ENCODE measurements at places on chromosomes 3 and 15. TPM values are rescaled to one million over a fixed set of nuclear protein-coding genes. Genes with fewer than 3 reads are reported as not detected.

DNA sequence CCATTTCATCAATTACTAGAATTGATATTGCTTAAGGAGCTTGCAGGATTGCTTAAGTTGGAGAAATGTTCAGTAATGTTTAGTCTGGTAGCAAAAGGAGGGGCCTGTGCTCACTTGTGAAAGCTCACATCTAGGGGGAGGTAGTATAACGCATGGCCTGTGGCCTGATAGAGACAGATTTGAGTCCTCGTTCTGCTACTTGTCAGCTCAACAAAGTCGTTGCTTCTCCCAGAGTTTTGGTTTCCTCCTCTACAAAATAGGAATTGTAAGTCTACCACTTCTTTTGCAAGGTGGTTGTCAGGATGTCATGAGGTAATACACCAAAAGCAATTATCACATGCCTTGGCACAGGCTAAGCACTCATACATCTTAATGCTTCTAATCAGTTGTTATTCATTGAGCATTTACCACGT is 1.3 kb downstream of the ST3GAL6 start:
- H3K27ac ChIP-seq = no peak overlapping the region
- no peak for DNase-seq
- no peaks in the 10 kb centered on the region for H3K4me1 ChIP-seq
- no peaks in the 10 kb centered on the region for H3K36me3 ChIP-seq

DNA sequence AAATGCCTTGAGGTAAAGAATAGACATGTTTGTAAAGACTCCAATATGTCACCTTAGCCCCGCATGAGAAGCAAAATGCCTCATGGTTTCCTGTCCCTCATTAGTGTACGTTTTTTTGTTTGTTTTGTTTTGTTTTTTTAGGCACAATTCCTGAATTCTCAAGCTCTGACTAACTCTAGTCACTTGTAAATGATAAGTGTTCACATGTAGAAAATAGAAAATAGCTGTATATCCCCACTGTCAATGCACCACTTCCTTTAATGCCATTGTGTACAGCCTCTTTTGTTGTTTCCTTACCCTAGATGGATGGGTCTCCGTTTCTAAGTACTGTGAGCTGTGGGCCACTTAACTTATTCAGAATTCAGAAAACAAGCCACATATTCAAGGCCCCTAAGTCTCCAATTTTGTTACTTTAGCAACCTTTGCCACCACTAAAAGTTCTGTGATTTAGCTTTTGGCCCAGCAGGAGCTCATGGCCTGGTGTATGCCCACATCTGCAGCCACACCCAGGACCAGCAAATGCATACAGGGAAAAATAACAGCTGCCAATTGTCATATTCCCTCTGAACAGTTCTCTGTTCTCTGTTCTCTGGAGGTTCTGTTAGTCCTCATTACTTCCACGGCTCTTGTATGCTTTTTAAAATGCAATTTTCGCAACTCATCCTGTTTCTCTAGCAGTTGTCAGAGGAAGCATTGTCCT is 655.5 kb downstream of the GBE1 start:
- H3K27me3 ChIP-seq = no peaks in the 10 kb centered on the region
- H3K4me1 ChIP-seq = no peaks in the 10 kb centered on the region
- no peak for DNase-seq
- no peak overlapping the region for H3K27ac ChIP-seq

- H3K27ac ChIP-seq = no peak overlapping the region
- no peak for DNase-seq
- no peaks in the 10 kb centered on the region for H3K4me1 ChIP-seq
- H3K36me3 ChIP-seq = no peaks in the 10 kb centered on the region
- H3K27me3 ChIP-seq = peaks cover 32% of the 10 kb centered on the region
These were observed 50.4 kb downstream of the ATP2B2 start for GRCh38 chr3:10454907-10455544.

Gene PLA2G4D
- not detected for total RNA-seq

Gene CHSY1
- total RNA-seq = 33.3 TPM

Gene SNTN
- total RNA-seq = not detected

- H3K27ac ChIP-seq = no peak overlapping the region
- H3K27me3 ChIP-seq = no peaks in the 10 kb centered on the region
These were observed 57.3 kb downstream of the ACAP2 start for GRCh38 chr3:195385526-195385925.

Gene NOX5
- not detected for total RNA-seq

- peak overlapping the region; percentile 71 for H3K27ac ChIP-seq
- peaks cover 14% of the 10 kb centered on the region for H3K4me1 ChIP-seq
- peak; percentile 82 for DNase-seq
- peak overlapping the region; percentile 88 for H3K4me3 ChIP-seq
- H3K36me3 ChIP-seq = no peaks in the 10 kb centered on the region
- peaks cover 15% of the 10 kb centered on the region for H3K27me3 ChIP-seq
These were observed 519.1 kb downstream of the FOXP1 start for GRCh38 chr3:71064291-71064955.

Gene TRH
- total RNA-seq = 0.22 TPM

Gene CLDN18
- total RNA-seq = 0.27 TPM

Gene BUB1B
- total RNA-seq = 74.0 TPM

DNA sequence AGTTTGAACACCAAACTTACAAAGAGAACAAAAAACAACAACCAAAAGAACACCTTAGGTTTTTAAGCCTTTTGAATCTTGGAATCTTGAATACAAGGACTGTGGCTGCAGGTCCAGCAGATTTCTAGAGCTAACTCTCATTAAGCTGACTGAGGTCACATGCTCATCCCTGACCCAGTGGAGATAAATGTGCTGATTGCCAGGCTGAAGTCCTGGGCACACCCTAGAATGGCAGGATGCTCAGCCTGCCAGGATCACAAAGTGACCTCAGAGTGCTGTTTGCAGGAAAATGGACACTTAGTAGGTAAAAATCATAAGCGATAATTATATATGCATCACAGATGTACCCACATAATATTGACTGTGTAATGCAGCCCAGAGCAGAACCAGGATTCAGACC is 245.3 kb upstream of the NR2E3 start:
- no peaks in the 10 kb centered on the region for H3K4me1 ChIP-seq
- no peak overlapping the region for H3K4me3 ChIP-seq
- no peak for DNase-seq
- no peaks in the 10 kb centered on the region for H3K27me3 ChIP-seq
- no peak overlapping the region for H3K27ac ChIP-seq

Gene CPLX3
- total RNA-seq = not detected

GRCh38 chr3:49173116-49173791 is 1.9 kb downstream of the KLHDC8B start:
- H3K4me3 ChIP-seq = peak overlapping the region; percentile 94
- peak; percentile 81 for DNase-seq
- H3K36me3 ChIP-seq = peaks cover 26% of the 10 kb centered on the region
- peaks cover 16% of the 10 kb centered on the region for H3K4me1 ChIP-seq
- peak overlapping the region; percentile 98 for H3K27ac ChIP-seq
- H3K27me3 ChIP-seq = no peaks in the 10 kb centered on the region

DNA sequence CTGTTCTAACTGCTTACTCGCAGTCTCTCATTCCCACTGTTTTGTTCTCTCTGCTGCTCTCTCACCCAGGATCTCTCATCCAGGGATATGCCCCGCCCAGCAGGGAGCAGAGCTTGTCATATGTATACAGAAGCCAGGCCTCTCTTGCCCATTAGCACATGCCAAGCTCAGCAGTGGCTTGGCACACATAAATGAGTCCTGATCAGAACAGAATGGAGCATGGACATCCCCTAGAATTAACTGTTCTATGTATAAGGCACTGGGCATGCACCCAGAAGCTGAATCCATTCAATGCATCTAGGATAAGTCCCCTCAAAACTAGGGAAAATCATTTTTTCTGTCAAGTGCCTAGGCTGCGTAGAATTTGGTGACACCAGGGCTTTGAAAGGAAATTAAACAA is 61.6 kb downstream of the IGSF11 start:
- no peaks in the 10 kb centered on the region for H3K4me1 ChIP-seq
- no peaks in the 10 kb centered on the region for H3K36me3 ChIP-seq
- H3K27ac ChIP-seq = no peak overlapping the region
- peak; percentile 49 for DNase-seq

DNA sequence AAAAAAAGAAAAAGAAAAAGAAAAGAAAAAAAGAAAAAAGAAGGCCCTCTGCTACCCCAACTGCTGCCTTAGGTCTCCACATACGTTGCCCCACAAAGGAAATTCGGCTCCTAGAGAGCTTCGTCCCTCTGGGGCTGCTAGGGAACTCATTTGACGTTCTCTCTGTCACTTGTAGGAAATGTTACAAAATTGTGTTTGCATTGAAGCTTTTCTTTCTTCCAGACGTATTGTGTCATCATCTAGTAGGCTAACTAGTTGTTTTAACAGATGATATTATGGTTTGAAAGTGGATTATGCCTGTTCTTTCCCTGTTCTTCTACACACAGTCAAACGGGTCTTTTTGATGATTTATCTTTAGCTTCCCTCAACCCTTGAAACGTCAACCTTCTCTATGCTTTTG is 125.3 kb downstream of the BDH1 start:
- no peaks in the 10 kb centered on the region for H3K36me3 ChIP-seq
- H3K4me1 ChIP-seq = no peaks in the 10 kb centered on the region
- no peak overlapping the region for H3K4me3 ChIP-seq
- DNase-seq = no peak
- H3K27ac ChIP-seq = no peak overlapping the region

DNA sequence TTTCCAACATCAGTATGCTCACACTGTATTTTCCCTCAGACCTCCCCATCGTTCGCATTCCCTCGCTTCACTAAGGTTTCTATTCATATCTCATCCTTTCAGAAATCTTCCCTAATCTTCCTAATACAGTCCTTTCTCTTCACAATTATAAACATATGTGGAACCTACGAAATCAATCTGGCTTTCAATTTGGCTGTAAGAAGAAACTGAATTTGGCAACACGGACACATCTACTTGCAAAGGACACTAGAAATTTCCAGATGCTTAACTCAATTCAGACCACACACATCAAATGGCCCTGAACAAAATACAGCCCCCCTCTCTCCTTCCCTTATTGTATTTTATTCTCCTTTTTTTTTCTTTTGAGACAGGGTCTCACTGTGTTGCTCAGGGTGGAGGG is 39.1 kb upstream of the TM4SF19 start:
- H3K4me3 ChIP-seq = no peak overlapping the region
- no peaks in the 10 kb centered on the region for H3K4me1 ChIP-seq
- no peak for DNase-seq
- peaks cover 52% of the 10 kb centered on the region for H3K36me3 ChIP-seq

- H3K4me3 ChIP-seq = no peak overlapping the region
- no peak for DNase-seq
- H3K27me3 ChIP-seq = peaks cover 22% of the 10 kb centered on the region
- H3K27ac ChIP-seq = no peak overlapping the region
- H3K36me3 ChIP-seq = no peaks in the 10 kb centered on the region
These were observed 964 bp downstream of the NRROS start for GRCh38 chr3:196640297-196641018.

Gene FBXW12
- total RNA-seq = 0.13 TPM

DNA sequence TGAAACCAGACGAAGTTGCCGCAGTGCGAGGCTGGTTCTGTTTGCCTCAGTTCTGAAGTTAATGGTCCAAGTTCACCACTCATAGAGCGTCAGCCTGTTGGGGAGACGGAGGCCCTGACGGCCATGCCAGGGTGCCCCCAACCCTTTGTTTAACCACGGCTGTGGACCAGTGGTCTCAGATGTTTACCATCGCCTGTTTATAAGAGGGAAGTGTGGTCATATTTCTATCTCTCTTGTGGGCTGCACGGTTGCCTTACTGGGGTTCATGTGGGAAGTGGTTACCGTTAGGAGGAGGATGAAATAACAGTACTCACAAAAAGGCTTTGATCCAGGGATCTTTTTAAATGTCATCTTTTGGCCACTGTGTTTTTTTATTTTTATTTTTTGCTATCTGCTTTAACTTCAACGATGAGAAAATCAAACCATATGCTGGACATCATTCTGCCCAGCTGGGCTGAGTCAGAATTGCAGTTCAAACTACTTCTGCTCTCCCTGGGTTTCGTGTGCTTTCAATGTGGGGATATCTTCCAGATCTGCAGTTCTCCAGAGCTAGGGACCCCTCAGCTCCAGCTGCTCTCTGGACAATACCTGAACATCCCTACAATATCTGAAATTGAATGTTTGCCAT is 17.8 kb downstream of the SMAD3 start:
- H3K36me3 ChIP-seq = peaks cover 19% of the 10 kb centered on the region
- peaks cover 35% of the 10 kb centered on the region for H3K4me1 ChIP-seq

All from endodermal cell (in vitro differentiated cells).